M059J (cell line): ENCODE measurements at places on chromosomes 13 and 19. TPM values are rescaled to one million over a fixed set of nuclear protein-coding genes. Genes with fewer than 3 reads are reported as not detected.

PALM3 gene
- 0.64 TPM in 1 of 2 replicates, not detected in the other for total RNA-seq

ZNF486 gene
- 3.9 and 4.8 TPM in 2 replicates for total RNA-seq

EFNB2 gene
- total RNA-seq = 16.9 and 32.2 TPM in 2 replicates

CBLC gene
- total RNA-seq = not detected in 2 replicates

USHBP1 gene
- not detected in 2 replicates for total RNA-seq

ZIC2 gene
- total RNA-seq = 0.05 and 0.44 TPM in 2 replicates

CGB7 gene
- total RNA-seq = 2.7 and 5.3 TPM in 2 replicates

CCDC61 gene
- total RNA-seq = 4.0 and 7.8 TPM in 2 replicates

PBX4 gene
- 0.54 and 0.94 TPM in 2 replicates for total RNA-seq

STAP2 gene
- 7.9 and 13.7 TPM in 2 replicates for total RNA-seq

ZNF557 gene
- total RNA-seq = 7.2 and 13.3 TPM in 2 replicates

KIR2DL3 gene
- total RNA-seq = not detected in 2 replicates

TICAM1 gene
- total RNA-seq = 2.6 and 5.2 TPM in 2 replicates

KIR3DL1 gene
- total RNA-seq = not detected in 2 replicates

PLPP2 gene
- 32.6 and 39.3 TPM in 2 replicates for total RNA-seq

FPR2 gene
- total RNA-seq = not detected in 2 replicates

IGFL1 gene
- not detected in 2 replicates for total RNA-seq

PPP1R37 gene
- total RNA-seq = 26.0 and 44.8 TPM in 2 replicates

ZNF665 gene
- 1.1 and 8.2 TPM in 2 replicates for total RNA-seq

LGI4 gene
- total RNA-seq = not detected in 2 replicates

CYP4F8 gene
- not detected in 2 replicates for total RNA-seq

USP12 gene
- total RNA-seq = 17.9 and 30.1 TPM in 2 replicates

PGLYRP1 gene
- total RNA-seq = not detected in 2 replicates

CLEC17A gene
- not detected in 2 replicates for total RNA-seq

HCST gene
- total RNA-seq = not detected in 2 replicates

ZNF729 gene
- total RNA-seq = not detected in 2 replicates

CRB3 gene
- total RNA-seq = 0.34 TPM in 1 of 2 replicates, not detected in the other

ATP1A3 gene
- total RNA-seq = 0.05 TPM in 1 of 2 replicates, not detected in the other

ZNF548 gene
- total RNA-seq = 13.6 and 21.9 TPM in 2 replicates

TMPRSS9 gene
- total RNA-seq = not detected in 2 replicates

SPIB gene
- not detected in 2 replicates for total RNA-seq

GPR18 gene
- not detected in 2 replicates for total RNA-seq

ANGPTL8 gene
- not detected in 2 replicates for total RNA-seq

AMER2 gene
- not detected in 2 replicates for total RNA-seq

URAD gene
- total RNA-seq = not detected in 2 replicates

IFNL1 gene
- 1.3 TPM in 1 of 2 replicates, not detected in the other for total RNA-seq

KLK8 gene
- total RNA-seq = not detected in 2 replicates

SELENOV gene
- not detected in 2 replicates for total RNA-seq

ZNF649 gene
- 5.0 and 5.2 TPM in 2 replicates for total RNA-seq
